ENCODE measurements at places on chromosomes 16 and 17. TPM values are rescaled to one million over a fixed set of nuclear protein-coding genes. Genes with fewer than 3 reads are reported as not detected.

DNA sequence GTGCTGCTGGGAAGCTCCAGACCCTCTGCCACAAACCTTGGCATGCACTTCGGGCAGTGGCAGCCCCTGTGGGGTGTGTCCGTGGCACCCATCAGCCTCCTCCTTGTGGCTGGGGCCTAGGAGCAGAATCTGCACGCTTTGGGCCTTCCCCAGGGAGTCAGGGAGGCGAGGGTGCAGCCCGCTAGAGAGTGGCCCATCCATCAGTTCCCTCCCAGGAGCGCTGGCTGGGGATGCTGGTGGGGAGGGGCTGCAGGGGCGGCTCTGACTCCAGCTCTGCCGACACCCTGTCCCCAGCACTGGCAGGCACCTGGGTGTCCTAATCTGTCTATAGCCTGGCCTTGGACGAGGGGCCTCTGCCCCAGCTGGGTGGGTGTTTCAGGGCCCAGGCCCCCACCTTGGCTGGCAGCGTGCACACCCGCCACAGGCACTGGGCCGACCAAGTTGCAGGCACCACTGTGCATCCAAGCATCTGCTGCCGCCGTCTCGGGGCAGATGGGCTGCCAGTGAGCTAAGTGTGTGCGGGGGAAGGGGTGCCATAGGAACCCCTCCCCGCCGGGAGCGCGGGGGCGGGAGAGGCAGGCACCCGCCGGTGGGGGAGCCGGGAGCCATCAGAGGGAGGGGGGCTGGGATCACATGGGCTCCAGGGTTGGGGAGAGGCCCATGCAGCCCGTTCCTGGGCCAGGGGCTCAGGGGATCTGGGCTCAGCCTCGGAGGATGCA is 30.2 kb downstream of the ENDOV start:
- H3K27ac ChIP-seq = no peak overlapping the region
- no peaks in the 10 kb centered on the region for H3K36me3 ChIP-seq
- DNase-seq = no peak
- H3K4me3 ChIP-seq = no peak overlapping the region

GRCh38 chr17:20948984-20949777 is 93.6 kb downstream of the USP22 start:
- no peaks in the 10 kb centered on the region for H3K27me3 ChIP-seq
- no peak overlapping the region for H3K4me3 ChIP-seq
- peaks cover 1% of the 10 kb centered on the region for H3K4me1 ChIP-seq
- no peak for DNase-seq

DNA sequence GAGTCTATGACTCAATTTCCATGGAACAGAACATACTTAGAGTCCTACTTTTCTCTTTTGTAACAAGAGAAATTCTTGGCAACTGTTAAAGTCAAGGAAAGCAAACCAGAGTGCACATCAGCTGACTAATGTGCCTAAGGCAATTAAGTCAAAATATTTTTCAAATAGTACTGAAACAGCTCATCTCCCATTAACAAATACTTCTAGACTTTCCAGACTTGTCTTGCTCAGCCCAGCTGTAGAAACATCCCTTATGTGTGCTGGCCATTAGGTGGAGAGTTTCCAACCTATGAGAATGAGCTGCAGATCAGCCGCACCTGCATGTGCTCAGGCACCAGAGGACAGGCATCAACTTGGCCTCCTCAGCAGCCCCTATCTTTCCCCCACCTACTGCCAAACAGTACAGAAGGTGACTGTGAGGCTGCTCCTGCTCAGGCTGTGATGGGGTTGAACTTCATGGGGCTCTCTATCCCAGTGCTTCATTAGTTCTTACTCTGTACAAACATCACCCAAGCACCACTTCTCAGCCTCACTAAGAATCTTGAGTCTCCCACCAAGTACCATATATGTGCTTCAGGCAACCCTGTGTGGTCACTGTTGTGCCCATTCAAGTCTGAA is 32.2 kb downstream of the TEX2 start:
- no peaks in the 10 kb centered on the region for H3K27me3 ChIP-seq
- no peak overlapping the region for H3K27ac ChIP-seq
- no peak for DNase-seq

DNA sequence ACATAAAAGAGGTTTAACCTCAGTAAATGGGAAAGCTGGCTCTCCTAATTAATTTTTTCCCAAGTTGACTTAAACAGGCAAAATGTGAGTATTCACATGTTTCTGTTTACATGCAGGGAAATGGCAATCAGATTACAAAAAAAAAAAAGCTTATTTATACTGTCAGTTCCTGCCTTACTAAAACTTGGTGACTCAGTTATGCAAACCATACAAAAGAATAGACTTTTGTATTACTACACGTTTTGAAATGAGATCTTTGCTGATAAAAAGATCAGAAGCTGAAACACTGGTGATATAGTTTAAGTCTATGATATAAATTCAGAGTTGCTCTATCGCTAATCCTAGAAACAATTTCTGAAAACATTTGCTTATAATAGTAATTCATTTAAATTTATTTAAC is 9.4 kb upstream of the KCNJ2 start:
- no peaks in the 10 kb centered on the region for H3K36me3 ChIP-seq
- no peak overlapping the region for H3K27ac ChIP-seq
- H3K4me1 ChIP-seq = peaks cover 9% of the 10 kb centered on the region
- no peaks in the 10 kb centered on the region for H3K27me3 ChIP-seq
- no peak for DNase-seq
- H3K4me3 ChIP-seq = no peak overlapping the region

GRCh38 chr17:38709864-38710603 is 5.0 kb downstream of the MLLT6 start:
- DNase-seq = no peak
- H3K27ac ChIP-seq = no peak overlapping the region
- H3K4me3 ChIP-seq = no peak overlapping the region
- peaks cover 26% of the 10 kb centered on the region for H3K4me1 ChIP-seq
- no peaks in the 10 kb centered on the region for H3K27me3 ChIP-seq
- peaks cover 18% of the 10 kb centered on the region for H3K36me3 ChIP-seq

DNA sequence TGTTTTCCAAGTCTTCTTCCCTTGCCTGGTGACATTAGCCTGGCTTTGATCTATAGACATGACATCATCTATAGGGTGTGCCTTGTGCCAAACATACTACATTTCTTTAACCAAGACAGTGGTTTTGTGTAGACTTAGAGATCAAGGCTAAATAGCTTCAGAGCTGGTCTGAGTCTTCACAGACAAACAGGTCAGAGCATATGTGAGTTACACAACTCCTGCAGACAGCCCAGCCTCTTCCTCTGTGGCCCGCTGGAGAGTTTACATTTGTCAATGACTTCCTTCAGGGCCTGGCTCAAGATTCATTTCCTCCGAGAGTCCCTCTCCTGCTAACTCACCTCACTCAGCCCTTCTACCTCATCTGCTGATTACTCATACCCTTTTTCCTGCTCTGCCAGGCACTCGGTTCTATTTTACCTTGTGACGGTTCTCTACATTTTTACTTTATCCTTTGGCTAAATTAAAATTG is 73.1 kb upstream of the TANC2 start:
- no peak overlapping the region for H3K4me3 ChIP-seq
- DNase-seq = no peak
- no peaks in the 10 kb centered on the region for H3K36me3 ChIP-seq
- H3K27me3 ChIP-seq = peaks cover 3% of the 10 kb centered on the region
- no peak overlapping the region for H3K27ac ChIP-seq

- peaks cover 11% of the 10 kb centered on the region for H3K4me1 ChIP-seq
- H3K36me3 ChIP-seq = peaks cover 9% of the 10 kb centered on the region
- no peak overlapping the region for H3K4me3 ChIP-seq
- H3K27me3 ChIP-seq = no peaks in the 10 kb centered on the region
- DNase-seq = no peak
Observed at GRCh38 chr17:7325031-7325528, 4.1 kb downstream of the NEURL4 start.

DNA sequence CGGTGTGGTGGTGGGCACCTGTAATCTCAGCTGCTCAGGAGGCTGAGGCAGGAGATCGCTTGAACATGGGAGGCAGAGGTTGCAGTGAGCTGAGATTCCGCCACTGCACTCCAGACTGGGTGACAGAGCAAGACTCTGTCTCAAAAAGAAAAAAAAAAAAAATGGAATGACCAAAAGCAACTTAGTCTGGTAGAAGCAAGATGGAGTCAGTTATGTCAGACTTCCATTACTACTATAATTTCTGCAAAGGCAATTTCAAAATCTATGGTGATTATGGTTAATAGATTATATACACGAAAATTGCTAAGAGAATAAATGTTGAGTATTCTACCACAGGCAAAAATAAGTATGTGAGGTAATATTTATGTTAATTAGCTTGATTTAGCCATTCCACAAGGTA is 32.3 kb downstream of the NOL11 start:
- H3K4me1 ChIP-seq = no peaks in the 10 kb centered on the region
- no peak for DNase-seq
- no peak overlapping the region for H3K4me3 ChIP-seq
- no peaks in the 10 kb centered on the region for H3K27me3 ChIP-seq
- H3K36me3 ChIP-seq = peaks cover 4% of the 10 kb centered on the region

The SMARCD2 gene
- 63.8 TPM for total RNA-seq

The CCR7 gene
- total RNA-seq = not detected

The TBC1D28 gene
- total RNA-seq = 0.16 TPM
